CD8-positive, alpha-beta memory T cell (primary cell): ENCODE measurements at places on chromosomes 4 and X.

GRCh38 chr4:70930530-70931256, 28.5 kb downstream of the MOB1B start:
- DNase-seq = no peak
- peaks cover 14% of the 10 kb centered on the region for H3K4me1 ChIP-seq
- no peaks in the 10 kb centered on the region for H3K27me3 ChIP-seq
- no peak overlapping the region for H3K4me3 ChIP-seq
- H3K36me3 ChIP-seq = no peaks in the 10 kb centered on the region
- no peak overlapping the region for H3K27ac ChIP-seq

- H3K27me3 ChIP-seq = no peaks in the 10 kb centered on the region
- no peak for DNase-seq
- no peak overlapping the region for H3K27ac ChIP-seq
- H3K4me3 ChIP-seq = no peak overlapping the region
Observed at GRCh38 chrX:10483191-10483831, 137.1 kb downstream of the MID1 start.

- H3K27ac ChIP-seq = no peak overlapping the region
- H3K4me1 ChIP-seq = no peaks in the 10 kb centered on the region
- H3K36me3 ChIP-seq = no peaks in the 10 kb centered on the region
- DNase-seq = no peak
- H3K27me3 ChIP-seq = no peaks in the 10 kb centered on the region
Observed at GRCh38 chr4:107283587-107284559, 247.8 kb upstream of the DKK2 start.

DNA sequence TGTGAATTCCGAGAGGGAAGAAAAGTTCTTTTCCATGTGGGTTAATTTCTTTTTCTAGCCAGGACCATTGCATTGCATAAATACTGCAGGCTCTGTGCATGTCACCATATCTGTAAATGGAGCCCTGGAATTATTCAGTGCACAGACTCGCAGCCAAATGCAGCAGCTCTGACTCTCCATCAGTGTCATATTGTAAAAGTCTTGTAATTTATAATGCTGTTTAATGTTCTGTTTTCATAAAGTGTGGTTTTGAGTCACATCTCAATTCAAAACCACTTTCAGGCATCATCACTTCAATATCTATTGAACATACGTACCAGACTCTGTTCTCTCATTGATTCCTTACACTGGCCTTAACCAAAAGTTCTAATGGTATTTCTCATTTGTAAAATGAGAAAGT, 193.9 kb upstream of the RPL34 start:
- no peaks in the 10 kb centered on the region for H3K36me3 ChIP-seq
- DNase-seq = no peak
- H3K4me3 ChIP-seq = no peak overlapping the region
- no peak overlapping the region for H3K27ac ChIP-seq
- no peaks in the 10 kb centered on the region for H3K4me1 ChIP-seq

DNA sequence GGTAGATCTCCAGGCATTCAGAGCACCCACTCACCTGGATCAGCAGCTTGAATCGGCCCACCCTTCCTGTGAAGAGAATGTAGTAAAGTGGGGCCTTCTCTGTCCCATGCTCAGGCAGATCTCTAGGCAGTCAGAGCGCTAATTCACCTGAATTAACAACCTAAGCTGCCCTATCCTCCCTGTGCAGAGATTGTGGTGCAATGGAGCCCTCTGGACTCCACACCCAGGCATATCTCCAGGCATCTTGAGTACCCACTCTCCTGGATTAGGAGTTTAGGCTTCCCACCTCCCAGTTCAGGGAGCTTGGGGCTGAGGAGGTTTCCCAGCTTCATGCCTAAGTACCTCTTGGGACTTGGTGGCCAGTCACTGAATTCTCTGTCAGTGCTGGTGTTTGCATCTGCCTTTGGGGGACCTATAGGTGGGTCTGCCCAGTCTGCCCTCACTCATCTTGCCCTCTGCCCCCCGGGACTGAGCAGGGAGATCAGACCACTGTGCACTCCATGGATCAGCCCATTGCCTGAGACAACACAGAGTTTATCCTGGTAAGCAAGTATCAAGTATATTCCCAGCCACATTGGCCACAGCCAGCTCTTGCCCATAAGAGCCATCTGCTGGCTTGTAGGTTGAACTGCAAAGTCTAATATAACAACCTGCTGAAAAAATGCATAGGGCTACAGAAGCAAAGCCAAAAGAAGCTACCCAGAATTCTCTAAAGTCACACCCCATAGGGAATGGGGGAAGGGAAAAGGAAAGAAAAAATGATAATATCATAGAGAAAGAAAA, 372.9 kb downstream of the KLHL13 start:
- no peaks in the 10 kb centered on the region for H3K36me3 ChIP-seq
- H3K4me3 ChIP-seq = no peak overlapping the region
- H3K27me3 ChIP-seq = no peaks in the 10 kb centered on the region
- no peaks in the 10 kb centered on the region for H3K4me1 ChIP-seq
- H3K27ac ChIP-seq = no peak overlapping the region
- no peak for DNase-seq

GRCh38 chrX:47815901-47816845, 20.5 kb upstream of the ZNF81 start:
- DNase-seq = no peak
- H3K27me3 ChIP-seq = no peaks in the 10 kb centered on the region
- no peaks in the 10 kb centered on the region for H3K4me1 ChIP-seq
- H3K27ac ChIP-seq = no peak overlapping the region
- no peak overlapping the region for H3K4me3 ChIP-seq
- H3K36me3 ChIP-seq = no peaks in the 10 kb centered on the region

DNA sequence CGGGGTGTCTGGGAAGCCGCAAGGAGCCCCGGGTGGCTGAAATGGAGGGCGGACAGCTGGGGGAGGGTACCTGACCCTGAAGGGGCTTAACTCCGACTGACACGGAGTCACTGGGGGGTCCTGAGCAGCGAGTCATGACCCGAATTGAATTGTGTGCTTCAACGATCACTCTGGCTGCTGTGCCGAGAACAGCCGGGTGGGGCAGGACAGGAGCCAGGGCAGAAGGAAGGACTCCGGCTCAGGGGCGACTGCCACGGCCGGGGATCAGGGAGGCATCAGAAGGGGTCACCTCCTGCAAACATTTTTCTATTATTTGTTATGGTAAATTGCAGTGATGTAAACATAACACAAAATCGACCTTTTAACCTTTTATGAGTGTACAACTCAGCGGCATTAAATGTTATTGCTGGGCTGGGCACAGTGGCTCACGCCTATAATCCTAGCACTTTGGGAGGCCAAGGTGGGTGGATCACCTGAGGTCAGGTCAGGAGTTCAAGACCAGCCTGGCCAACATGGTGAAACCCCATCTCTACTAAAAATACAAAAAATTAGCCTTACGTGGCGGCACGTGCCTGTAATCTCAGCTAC, 21.6 kb downstream of the ZFYVE28 start:
- no peak overlapping the region for H3K4me3 ChIP-seq
- peaks cover 28% of the 10 kb centered on the region for H3K4me1 ChIP-seq
- DNase-seq = no peak
- no peak overlapping the region for H3K27ac ChIP-seq
- H3K27me3 ChIP-seq = no peaks in the 10 kb centered on the region

DNA sequence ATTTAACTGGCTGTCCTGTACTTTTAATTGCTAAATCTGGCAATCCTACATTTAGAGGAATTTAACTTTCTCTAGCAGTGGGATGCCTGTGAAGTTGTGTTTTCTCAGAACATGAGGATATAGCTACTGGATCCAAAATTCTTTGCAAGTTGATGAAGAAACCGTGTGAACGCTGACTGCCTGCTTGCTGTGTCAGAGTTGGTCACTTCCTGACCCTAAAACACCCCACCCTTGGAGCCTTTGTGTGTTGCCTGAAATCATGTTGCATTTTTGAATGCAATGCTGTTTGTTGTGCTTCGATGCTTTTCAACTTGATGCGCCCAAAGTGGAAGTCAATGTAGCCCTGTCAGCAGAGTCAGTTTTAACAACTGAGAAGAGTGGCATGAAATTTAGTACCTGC, 211.2 kb downstream of the ANK2 start:
- H3K4me3 ChIP-seq = no peak overlapping the region
- no peaks in the 10 kb centered on the region for H3K36me3 ChIP-seq
- no peak overlapping the region for H3K27ac ChIP-seq
- no peak for DNase-seq
- no peaks in the 10 kb centered on the region for H3K4me1 ChIP-seq

DNA sequence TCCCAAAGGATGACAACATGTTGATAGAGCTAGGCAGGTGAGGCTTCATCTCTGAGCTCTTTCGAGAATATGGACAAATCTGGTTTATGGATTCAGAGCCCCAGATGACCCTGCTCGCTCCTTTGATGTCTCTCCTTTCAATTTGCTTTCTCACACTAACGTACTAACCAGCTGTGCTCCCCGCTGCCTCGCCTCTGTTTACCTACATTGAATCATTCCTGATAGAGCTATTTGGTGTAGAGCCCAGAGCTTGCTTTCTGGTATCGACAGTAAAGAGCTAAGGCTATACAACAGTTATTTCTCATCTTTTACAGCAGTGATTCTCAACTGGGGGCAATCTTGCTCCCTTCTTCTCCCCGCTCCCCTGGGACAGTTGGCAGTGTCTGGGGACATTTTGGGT, 8.9 kb upstream of the PHKA2 start:
- H3K4me3 ChIP-seq = no peak overlapping the region
- no peaks in the 10 kb centered on the region for H3K27me3 ChIP-seq
- no peaks in the 10 kb centered on the region for H3K36me3 ChIP-seq
- no peak overlapping the region for H3K27ac ChIP-seq
- no peak for DNase-seq

DNA sequence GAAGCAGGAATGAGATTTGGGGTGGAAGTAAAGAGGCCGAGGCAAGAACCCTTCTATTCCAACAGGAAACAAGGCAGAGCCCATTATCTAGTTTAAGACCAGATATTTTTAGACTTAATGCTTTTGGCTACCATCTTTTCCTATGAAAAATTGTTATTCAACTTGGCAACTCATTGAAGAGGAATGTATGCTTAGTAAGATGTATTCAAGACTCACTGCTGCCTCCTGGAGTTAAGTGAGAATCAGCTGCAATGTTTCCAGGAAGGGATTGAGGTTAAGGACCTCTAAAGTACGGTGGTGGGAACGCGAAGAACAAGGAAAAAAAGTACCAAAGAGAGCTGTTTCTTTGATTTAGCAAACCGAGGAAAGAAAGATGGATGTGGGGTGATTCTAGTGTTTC, 89.1 kb downstream of the RAPGEF2 start:
- no peak overlapping the region for H3K27ac ChIP-seq
- no peak overlapping the region for H3K4me3 ChIP-seq
- no peaks in the 10 kb centered on the region for H3K27me3 ChIP-seq
- H3K36me3 ChIP-seq = no peaks in the 10 kb centered on the region

DNA sequence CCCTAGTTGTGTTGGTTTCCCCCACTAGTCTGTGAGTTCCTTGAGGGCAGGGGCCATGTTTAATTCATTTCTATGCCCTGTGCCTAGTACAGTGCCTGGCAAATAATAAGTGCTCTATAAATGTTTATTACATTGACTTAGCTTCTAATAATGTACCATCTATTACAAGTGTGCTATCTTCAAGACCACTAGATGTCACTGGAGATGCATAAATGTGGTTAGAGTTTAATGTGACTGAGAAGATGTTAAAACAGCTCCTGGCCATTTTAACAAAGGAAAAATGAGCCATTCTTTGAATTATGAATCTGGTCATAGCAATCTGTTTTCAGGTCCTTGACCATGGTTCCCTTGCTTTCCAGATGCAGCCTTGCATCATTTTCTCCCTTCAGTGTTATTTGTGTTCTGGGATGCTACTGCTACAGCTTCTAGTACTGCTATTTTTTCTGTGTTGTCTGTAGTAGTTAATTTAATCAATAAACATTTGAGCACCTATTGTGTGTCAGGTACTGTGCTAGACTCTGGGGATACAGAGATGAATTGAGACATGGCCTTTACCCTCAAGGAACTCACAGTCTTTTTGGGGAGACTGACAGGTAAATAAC, 43.2 kb downstream of the SLC9A6 start:
- DNase-seq = no peak
- no peaks in the 10 kb centered on the region for H3K4me1 ChIP-seq
- H3K27ac ChIP-seq = no peak overlapping the region

DNA sequence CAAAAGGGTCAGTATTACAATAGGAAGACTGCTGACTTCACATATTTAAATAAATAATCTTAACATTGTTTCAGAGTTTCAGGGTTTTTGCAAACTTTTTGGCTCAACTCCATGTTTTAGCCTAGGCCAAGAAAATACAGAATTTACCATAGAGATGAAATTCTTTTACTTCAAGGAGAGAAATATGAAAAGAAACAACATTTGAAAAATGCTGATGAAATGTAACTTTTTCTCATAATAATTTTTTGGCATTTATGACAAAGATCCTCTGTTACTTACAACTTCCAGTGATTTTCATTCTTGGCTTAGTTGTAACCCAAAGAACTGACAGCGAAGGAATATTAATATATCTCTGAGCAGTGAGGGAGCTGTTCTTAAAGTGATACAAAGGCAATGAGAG, 316.1 kb upstream of the EMCN start:
- no peaks in the 10 kb centered on the region for H3K27me3 ChIP-seq
- no peaks in the 10 kb centered on the region for H3K4me1 ChIP-seq
- DNase-seq = no peak
- no peak overlapping the region for H3K27ac ChIP-seq
- H3K4me3 ChIP-seq = no peak overlapping the region
- H3K36me3 ChIP-seq = no peaks in the 10 kb centered on the region

- no peak overlapping the region for H3K4me3 ChIP-seq
- H3K36me3 ChIP-seq = no peaks in the 10 kb centered on the region
- peaks cover 23% of the 10 kb centered on the region for H3K4me1 ChIP-seq
- no peak overlapping the region for H3K27ac ChIP-seq
Observed at GRCh38 chr4:7877176-7877575, 62.5 kb downstream of the AFAP1 start.

DNA sequence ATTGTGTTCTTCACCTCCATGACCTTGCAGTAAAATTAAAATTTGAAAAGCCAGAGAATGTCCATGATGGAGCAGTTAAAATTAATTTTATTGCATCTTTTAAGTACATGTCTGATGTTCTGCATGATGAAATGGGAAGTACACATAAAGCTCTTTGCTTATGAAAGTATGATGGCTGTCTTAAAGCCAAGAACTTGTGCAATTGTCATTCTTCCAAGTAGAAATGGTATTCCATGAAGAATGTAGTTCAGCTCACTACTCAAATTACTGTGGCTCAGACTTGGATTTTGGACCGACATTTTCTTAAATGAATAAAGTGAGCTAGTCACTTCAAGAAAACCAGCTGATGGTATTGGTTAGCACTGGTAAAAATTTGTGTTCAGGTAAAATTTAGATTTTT, 161.7 kb upstream of the CXCL13 start:
- H3K4me3 ChIP-seq = no peak overlapping the region
- H3K27me3 ChIP-seq = no peaks in the 10 kb centered on the region
- no peak overlapping the region for H3K27ac ChIP-seq
- DNase-seq = no peak
- no peaks in the 10 kb centered on the region for H3K36me3 ChIP-seq
- H3K4me1 ChIP-seq = no peaks in the 10 kb centered on the region

GRCh38 chr4:159060161-159060560, 42.7 kb upstream of the RAPGEF2 start:
- H3K27me3 ChIP-seq = no peaks in the 10 kb centered on the region
- H3K27ac ChIP-seq = no peak overlapping the region
- no peak for DNase-seq
- H3K4me3 ChIP-seq = no peak overlapping the region
- no peaks in the 10 kb centered on the region for H3K36me3 ChIP-seq

- H3K4me1 ChIP-seq = no peaks in the 10 kb centered on the region
- no peak overlapping the region for H3K4me3 ChIP-seq
- no peaks in the 10 kb centered on the region for H3K36me3 ChIP-seq
Observed at GRCh38 chr4:131013226-131013625, 1917.3 kb downstream of the C4orf33 start.

- H3K4me1 ChIP-seq = no peaks in the 10 kb centered on the region
- peaks cover 4% of the 10 kb centered on the region for H3K36me3 ChIP-seq
- H3K4me3 ChIP-seq = no peak overlapping the region
- no peak overlapping the region for H3K27ac ChIP-seq
Observed at GRCh38 chr4:142614621-142615323, 231.3 kb downstream of the INPP4B start.
